ENCODE measurements at places on chromosomes 5 and 9.
A peak's percentile ranks its signal among the peaks of the same experiment; 100 is the strongest.

GRCh38 chr9:1794547-1795270 lies 220.4 kb upstream of the SMARCA2 start:
- DNase-seq, result no peak

DNA sequence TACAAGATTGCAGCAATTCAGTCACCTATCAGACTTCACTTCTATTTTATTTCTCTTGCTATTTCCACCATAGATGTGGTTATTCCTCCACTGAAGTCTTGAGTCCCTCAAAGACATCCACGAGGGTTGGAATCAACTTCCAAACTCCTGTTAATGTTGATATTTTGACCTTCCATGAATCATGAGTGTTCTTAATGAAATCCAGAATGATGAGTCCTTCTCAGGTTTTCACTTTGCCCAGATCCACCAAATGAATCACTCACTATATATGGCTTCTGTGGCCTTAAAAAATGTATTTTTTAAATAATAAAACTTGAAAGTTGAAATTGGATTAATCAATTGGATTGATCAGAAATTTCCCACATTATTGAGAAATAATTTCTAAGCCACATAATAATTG lies 1821.0 kb downstream of the EFNA5 start:
- no peak for DNase-seq

- DNase-seq, result no peak
Measured at GRCh38 chr9:136496801-136497620, 14.2 kb upstream of the SEC16A start.

DNA sequence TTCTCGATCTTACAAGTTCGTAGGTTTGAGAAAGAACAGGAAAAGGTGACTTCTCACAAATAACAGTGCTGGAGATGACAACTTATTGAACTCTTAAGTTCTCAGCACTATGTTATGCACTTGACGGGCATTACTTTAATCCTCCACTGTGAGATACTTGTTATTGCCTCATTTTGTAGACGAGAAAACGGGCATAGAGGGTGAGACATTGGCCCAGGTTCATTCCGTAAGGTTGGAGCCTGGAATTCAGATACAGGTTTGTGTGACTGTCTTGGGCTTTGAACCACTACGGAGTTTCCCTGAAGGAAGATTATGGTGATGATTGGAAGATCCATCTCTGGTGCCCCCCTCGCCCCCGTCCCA lies 657 bp downstream of the MAT2B start:
- DNase-seq, result no peak

DNA sequence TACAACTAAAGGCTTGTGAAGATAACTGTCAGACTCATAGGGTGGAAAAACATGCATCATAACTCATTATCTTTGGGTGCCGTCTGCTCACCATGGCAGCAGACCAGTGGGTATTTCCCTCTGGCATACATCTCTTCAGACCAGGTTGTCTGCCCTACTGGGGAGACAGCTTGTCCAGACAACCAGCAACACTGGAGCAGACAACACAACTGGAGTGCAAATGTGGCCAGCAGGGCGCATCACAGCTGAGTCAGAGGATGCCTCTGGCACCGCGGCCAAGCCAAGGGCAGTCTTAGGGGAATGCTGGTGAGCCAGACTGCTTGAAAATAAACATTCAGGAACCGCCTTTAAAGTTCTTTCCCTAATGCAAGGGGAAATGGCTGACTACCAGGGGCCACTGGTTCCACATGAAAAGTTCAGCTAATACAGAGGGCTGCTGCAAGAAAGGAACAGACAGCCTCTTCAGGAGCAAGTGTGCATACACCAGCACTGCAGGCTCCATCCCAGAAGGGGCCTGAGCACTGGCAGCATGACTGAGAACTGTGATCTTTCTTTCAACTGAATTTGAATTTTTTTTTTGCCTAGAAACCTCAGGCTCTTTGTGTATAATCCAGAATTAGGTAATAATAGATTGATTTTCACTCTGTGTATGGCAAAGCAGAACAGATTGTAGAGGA lies 77.3 kb downstream of the MAMDC2 start:
- DNase-seq, result no peak

DNA sequence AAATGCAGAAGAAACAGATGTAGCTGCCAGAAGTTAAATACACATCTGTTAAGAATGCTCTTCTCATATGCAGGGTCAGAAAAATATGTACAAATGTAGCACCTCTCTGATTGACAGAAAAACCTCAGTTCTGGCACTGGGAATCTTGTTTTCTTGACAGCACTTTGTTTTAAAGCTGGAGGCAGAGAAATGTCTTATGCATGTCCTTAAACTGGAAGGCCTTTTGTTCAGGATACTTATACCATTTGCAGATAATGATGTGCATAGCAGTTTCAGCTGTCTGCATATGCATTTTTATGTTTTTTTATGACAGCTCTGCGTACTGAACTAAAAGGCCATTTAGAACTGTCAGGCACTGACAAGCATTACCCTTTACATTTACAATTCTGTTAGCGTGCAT lies 567.9 kb downstream of the EBF1 start:
- DNase-seq, result no peak

GRCh38 chr9:114387680-114388356 lies at the start of gene AKNA:
Gene AKNA, minus strand, starts transcription at chr9:114387982. Its CDS starts 6,649 bp downstream, at chr9:114381333.
- peak; percentile 64 for DNase-seq

DNA sequence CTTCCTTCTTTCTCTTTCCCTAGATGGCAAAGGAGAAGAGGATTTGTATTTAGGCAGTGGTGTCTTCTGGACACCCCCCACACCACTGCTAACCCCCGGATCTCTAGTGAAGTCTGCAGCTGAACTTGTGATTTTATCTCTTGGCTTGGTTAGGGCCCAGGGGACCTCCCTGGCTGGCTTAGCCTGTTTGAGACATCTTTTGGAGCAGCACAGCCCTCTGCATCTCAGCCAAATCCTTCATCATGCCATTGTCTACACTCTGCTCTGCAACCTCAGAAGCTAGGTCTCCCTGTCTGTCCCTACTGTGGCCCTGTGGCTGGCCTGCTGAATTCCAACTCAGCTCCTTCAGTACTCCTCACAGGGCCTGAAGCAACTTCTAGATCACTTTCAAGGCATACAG lies 81.7 kb downstream of the MUSK start:
- no peak for DNase-seq

DNA sequence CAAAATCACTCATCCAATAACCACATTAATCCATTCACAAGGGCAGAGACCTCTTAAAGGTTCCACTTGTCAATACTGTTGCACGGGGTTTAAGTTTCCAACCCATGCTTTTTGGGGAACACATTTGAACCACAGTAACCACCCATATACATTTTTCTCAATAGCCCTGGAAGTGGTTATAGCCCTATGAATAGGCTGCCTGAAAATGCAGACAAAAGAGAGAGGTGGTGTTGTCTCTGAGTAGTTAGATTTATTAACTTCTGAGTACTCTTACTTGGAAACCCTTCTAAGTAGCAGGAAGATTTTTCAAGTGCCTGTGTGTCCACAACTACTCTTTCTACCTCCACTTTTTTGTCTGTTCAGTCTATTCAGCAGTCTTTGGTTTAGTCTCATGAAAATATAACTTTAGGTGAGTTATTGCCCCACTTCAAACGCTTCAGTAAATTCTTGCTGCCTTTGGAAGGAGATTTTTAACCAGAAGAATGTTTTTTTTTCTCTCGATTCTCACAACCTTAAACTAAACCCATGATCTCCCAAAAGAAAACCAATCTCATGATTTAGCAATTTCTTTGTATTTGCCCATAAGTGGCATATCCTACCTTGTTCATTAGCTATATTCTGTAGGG lies 42.6 kb downstream of the ARHGEF28 start:
- DNase-seq, result no peak

- DNase-seq, result no peak
Measured at GRCh38 chr9:129696944-129697655, 31.7 kb downstream of the PRRX2 start.

GRCh38 chr9:126756876-126757415 lies 47.9 kb upstream of the ZBTB43 start:
- no peak for DNase-seq

- DNase-seq, result no peak
Measured at GRCh38 chr5:67168069-67168468, 28.5 kb downstream of the CD180 start.

- no peak for DNase-seq
Measured at GRCh38 chr9:107600060-107600573, 110.5 kb upstream of the KLF4 start.

DNA sequence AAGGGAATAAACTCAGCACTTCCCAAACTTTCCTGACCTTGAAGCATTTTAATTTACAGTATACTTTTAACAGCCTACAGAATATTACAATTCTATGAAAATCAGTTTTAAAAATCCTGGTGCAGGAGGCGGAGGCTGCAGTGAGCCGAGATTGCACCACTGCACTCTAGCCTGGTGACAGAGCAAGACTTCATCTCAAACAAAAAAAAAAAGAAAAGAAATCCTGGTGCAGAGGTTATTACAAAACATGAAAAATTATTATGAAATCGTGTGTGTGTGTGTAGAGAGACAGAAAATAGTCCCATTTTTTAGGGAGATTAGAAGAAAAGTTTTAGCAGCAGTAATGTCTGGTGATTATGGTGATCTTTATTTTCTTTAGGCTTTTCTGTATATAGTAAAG lies 26.9 kb downstream of the GOLPH3 start:
- no peak for DNase-seq

- DNase-seq, result no peak
Measured at GRCh38 chr5:80541392-80541791, 28.7 kb downstream of the ANKRD34B start.

- no peak for DNase-seq
Measured at GRCh38 chr9:82668689-82669199, 394.2 kb downstream of the RASEF start.

DNA sequence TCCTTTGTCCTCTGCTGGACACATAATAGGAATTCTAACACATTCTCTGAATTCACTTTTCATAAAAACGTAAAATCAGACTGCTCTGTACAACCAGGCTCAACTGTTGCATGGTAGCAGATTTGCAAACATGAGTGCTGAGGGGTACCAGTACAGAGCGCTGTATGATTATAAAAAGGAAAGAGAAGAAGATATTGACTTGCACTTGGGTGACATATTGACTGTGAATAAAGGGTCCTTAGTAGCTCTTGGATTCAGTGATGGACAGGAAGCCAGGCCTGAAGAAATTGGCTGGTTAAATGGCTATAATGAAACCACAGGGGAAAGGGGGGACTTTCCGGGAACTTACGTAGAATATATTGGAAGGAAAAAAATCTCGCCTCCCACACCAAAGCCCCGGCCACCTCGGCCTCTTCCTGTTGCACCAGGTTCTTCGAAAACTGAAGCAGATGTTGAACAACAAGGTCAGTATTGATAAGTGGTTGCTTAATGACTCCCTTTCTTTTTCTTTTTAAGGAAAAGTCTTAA lies 11.1 kb downstream of the PIK3R1 start:
- DNase-seq, result no peak

DNA sequence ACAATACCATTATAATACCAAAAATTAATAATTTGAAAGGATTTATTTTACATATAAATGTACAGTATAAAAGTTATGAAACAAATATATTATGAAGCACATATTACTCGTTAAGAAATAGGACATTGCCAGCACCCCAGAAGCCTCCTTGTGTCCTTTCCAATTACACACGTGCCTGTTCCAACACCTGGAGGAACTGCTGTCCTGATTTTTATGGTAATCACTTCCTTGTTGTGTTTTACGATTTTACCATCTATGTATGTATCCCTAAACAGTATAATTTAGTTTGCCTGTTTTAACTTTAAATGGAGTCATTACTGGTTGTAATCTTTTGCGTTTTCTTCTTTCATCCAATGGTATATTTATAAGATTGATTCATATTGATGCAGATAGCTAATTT lies 105.0 kb downstream of the CDC42SE2 start:
- DNase-seq, result no peak

- no peak for DNase-seq
Measured at GRCh38 chr9:71609448-71609830, 158.9 kb downstream of the CEMIP2 start.

DNA sequence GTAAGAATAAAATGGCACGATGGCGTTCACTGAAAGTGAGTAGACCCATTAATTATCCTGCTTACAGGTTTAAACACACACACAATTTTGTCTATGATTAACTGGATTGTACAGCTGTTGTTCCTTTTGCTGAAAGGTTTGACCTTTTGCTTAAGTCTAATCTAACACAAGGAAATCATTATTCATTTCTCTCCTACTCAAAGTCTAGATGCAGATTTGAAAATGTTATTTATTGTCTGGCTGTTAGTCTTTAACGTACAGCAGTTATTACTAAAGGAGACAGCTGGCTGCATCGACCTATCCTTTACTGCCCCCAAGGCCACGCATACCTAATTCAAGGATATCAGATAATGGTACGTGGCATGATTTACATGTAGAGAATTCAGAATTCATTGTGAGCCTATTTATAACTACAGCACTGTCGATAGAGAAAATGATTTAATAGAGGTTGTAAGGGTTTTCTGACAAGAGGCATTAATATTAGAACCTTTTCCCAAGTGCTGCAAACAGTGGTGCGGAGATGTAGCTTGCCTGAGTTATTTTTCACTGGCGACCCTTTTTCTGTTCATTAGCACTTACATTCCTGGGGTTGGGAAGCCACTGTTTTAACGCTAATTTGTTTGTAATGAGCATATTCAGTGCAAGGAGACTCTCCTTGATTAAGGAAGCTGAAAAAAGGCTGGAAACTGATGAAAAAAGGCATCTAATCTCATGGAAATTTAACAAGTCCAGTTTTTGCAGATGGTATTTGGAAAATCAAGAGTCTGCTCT lies 368.4 kb upstream of the GRAMD2B start:
- DNase-seq, result no peak
